ENCODE measurements at places on chromosomes 13 and 19.

GRCh38 chr19:34669305-34669704 is 7.7 kb downstream of the SCGB2B2 start:
- no peak for DNase-seq

- DNase-seq: no peak
Observed at GRCh38 chr13:21240586-21240985, 64.1 kb downstream of the MRPL57 start.

DNA sequence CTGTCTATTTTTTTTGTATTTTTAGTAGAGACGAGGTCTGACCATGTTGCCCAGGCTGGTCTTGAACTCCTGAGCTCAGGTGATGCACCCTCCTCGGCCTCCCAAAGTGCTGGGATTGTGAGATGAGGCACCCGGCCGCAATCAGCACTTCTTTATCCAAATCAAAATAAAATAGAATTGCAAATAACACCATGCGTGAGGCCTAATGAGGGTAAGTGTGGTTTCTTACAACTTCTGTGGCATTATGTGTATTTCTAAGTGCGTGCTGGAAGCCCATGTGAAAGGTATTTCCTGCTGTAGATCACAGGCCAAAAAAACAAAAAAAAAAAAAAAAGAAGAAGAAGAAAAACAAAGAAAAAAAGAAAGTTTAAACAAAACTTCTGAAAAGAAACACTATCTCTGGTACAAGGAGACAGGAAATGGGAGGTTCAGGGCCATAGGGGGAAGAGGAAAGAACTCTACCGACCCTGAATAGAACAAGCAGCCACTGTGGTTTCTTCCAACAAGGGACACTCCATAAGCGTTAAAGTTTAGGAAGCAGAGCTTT is 3.0 kb upstream of the GRAMD1A start:
- no peak for DNase-seq

GRCh38 chr13:44089452-44089851 is 209.7 kb downstream of the LACC1 start:
- no peak for DNase-seq

GRCh38 chr13:102045731-102046130 is 356.1 kb downstream of the FGF14 start:
- DNase-seq: no peak

GRCh38 chr19:14530005-14530348 is 583 bp downstream of the TECR start:
- DNase-seq: no peak

GRCh38 chr13:43478211-43478610 is 308.6 kb downstream of the ENOX1 start:
- DNase-seq: no peak

DNA sequence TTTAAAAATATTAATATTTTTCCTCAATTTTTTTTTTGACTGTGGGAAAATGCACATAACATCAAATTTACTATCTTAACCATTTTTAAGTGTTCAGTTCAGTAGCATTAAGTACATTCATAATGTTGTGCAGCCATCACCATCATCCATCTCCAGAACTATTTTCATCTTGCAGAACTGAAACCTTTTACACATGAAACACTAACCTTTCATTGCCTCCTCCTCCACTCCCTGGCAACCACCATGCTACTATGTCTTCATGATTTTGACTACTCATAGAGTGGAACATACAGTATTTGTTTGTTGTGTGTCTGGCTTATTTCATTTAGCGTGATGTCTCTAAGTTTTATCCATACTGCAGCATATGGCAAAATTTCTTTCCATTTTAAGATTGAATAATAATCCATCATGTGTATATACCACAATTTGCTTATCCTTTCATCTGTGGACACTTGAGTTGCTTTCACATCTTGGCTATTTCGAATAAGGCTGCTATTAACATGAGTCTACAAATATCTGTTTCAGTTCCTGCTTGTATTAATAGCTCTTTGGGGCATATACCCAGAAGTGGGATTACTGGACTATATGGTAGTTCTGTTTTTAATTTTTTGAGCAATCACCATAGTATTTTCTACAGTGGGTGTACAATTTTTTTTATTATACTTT is 376.4 kb downstream of the MTUS2 start:
- DNase-seq: no peak

- no peak for DNase-seq
Observed at GRCh38 chr19:31530781-31531180, 181.5 kb upstream of the TSHZ3 start.

- DNase-seq: peak; percentile 52
Observed at GRCh38 chr19:2578901-2579677, 103.2 kb downstream of the GADD45B start.

DNA sequence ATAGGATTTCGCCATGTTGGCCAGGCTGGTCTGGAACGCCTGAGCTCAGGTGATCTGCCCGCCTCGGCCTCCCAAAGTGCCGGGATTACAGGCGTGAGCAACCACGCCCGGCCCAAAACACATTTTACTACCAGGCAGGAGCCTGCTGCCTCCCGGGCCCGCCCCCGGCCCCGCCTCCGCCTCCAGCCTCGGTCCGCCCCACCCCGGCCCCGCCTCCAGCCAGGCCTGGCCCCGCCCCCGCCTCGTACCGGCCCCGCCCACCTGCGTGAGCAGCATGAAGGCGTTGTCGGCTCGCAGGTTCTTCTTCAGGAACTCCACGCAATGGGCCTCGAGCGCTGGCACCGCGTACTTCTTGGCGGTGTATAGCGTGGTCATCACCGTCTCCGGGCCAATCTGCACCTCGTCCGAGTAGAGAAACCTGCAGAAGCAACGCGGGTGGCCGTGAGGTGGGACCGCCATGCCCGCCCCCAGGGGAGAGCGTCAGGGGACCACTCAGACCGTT is 22.7 kb downstream of the BTBD2 start:
- no peak for DNase-seq

DNA sequence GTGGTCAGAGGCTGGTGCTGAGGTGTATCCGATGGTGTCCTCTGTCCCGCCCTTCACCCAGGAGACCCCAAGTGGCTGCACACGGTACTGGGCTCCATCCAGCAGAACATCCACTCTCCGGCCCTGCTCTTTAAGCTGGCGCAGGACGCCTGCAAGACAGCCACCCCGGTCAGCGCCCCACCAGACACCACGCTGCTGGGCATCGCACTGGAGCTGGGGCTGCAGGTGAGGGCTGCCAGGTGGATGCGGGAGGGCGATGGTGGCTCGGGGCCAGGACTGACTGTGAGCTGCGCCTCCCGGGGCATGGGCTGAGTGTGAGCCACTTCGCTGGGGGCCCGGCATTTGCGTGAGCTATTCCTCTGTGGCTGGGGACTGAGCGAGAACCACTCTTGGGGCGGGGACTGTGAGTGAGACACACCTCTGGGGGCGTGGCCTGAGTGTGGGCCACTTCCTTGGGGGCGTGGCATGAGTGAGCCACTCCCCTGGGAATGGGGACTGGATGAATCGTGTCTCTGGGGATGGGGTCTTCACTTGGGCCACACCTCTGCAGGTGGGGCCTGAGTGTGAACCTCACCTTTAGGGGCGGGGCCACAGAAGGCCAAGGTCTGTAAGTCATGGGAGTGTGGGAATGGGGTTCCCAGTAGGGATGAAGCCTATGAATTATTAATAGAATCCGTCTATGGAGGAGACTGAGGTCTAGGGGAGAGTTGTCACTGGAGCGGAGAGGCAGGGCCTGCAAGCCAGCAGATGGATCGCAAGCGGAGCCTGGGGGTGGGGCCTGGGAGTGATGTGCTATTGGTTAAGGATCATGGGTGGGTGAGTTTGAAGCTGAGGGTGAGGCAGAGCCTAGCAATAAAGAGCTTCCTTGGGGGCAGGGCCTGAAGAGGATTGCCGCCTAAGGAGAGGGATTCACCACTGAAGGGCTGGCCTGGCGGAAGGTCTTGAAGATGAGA is 30.5 kb downstream of the ZSWIM4 start:
- DNase-seq: no peak

- peak; percentile 23 for DNase-seq
Observed at GRCh38 chr13:22194106-22194805, 523.4 kb downstream of the FGF9 start.

- DNase-seq: no peak
Observed at GRCh38 chr19:7788178-7788932, 25.3 kb downstream of the CLEC4M start.

DNA sequence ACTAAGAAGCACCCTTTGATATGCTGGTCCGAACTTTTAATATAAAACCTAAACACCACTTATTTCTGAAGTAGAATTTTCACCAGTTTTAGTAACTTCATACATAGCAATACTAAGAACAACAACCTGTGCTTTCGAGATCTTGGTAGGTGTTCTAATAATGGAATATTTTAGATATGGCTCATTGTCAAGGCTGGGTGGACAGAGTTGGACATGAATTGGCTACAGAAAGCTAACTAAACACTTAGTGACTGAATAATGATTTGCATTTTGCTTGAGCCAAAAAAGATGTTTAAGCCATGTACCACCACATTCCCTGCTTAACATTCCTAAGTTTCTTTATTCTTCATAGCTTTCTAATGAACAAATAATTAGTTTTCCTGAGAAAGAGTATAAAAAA is 344.3 kb upstream of the SGCG start:
- no peak for DNase-seq

- DNase-seq: peak; percentile 71
Observed at GRCh38 chr13:101915755-101916107, 463.3 kb downstream of the ITGBL1 start.

DNA sequence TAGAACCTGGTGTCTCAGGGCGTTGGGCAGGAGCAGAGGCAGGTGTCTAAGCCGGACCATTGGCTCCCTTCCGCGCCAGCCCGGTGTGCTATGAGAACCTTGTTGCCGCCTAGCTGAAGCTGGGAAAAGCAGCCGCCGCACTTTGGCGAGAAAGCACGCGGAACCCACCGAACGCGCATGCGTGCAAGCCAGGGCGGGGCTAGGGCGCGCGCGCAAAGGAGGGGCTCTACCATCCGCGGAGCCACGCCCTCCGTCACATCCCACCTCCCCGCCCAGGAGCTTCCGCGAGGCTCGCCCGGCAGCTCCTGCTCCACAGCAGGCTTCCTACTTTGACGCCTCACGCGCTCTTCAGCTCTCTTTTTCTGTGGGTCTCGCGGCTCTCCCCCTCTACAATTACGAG is 51.3 kb downstream of the WDR87 start:
- no peak for DNase-seq

DNA sequence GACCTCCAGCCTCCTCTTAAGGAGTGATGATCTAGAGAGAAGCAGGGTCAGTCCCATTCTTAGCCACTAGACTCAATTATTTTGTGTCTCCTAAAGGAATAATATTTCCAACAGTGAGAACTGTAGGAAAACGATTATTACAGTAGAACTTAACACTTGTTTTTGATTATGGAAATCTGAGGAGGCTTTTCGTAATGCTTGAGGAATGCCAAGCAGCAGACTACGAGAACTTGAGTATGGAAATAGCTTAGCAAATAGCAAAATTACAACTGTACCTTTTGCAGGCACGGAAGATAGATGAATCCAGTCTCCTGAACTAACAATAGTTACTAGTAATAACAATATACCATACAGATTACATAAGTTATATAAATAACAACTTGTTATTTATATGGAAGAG is 12.2 kb downstream of the BRD4 start:
- no peak for DNase-seq

- no peak for DNase-seq
Observed at GRCh38 chr13:44620057-44620456, 43.9 kb upstream of the TSC22D1 start.

- no peak for DNase-seq
Observed at GRCh38 chr19:1528596-1529429, 4.9 kb downstream of the PLK5 start.

GRCh38 chr13:81480634-81481033 is 1139.7 kb upstream of the SPRY2 start:
- DNase-seq: no peak

DNA sequence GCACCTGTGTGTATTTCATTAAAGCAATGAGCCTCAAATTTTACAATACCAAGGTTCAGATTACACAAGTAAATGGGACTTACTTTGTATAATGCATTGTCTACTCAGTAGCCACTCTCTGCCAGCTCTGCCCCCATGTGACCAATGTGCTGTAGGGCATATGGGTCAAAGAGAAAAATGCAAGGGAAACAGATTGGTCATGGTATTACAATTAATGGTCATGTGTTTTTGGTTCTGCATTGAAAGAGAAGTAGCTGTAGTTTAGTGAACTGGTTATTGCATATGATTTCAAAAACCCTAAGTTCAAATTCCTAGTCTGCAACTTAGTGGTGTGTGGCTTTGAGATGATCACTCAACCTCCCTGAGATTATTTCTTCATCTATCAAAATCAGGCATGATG is 545.4 kb downstream of the SUCLA2 start:
- DNase-seq: no peak

DNA sequence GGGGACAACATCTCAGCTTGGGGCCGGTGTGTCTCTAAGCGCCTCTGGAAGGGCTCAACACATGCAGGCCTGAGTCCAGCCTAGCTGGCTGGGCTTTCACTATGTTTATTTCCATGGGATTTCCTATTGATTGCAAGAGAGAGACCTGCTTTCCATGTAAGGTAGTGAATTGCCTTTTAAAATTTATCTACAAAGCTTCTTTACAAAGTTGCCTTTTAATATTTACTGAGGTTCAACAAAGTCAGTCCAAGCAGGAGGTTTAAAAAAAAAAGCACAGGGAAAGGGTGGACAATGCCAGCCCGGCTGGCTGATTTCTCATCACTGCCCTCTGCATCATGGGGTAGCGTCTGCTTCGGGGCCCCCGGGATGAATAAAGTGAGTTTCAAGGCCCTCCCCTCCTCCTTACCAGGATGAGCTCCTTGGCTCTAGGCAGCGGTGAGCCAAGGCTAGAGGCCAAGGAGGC is 15.8 kb downstream of the TLE2 start:
- DNase-seq: no peak

- DNase-seq: no peak
Observed at GRCh38 chr13:37736045-37736444, 133.5 kb downstream of the TRPC4 start.

GRCh38 chr13:41458187-41458760 is 924 bp downstream of the RGCC start:
- no peak for DNase-seq

DNA sequence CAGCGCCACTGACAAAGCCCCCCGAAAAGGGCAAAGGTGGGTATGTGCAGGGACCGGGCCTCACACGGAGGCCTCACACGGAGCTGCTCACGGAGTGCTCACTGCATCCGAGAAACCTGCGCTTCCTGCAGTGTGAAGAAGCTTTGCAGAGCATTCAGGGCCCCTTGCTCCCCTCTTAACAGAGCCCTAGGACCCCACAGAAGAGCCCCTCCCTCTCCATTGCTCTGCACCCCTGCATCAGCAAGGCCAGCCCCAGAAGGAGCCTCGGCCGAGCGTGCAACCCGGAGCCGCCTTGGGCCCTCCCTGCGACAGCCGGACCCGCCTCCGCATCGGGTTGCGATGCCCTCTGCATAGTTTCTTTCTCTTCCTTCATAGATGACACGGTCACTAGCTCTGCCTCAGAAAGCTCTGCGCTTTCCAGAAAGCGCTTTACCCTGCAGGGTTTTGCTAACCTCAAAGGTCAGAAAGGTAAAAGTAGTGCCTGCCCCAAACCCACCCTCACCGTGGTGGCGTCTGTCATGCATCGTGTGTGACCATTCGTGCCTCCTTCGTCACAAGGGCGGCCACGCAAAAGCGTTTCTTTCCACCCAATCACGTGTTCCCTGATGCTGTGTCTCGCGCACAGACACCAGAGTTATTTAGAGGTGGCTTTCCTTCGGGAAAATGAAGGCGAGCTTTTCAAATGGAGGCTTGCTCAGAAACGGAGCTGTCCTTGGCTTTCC is 15.7 kb upstream of the F7 start:
- DNase-seq: no peak
